Stimulated activated CD4-positive, alpha-beta T cell treated with anti-CD3 and anti-CD28 coated beads, Interleukin-2, amount 100 ng/mL, for 24 hours (primary cell): ENCODE measurements at places on chromosomes 4 and X.
A peak's percentile ranks its signal among the peaks of the same experiment; 100 is the strongest.

DNA sequence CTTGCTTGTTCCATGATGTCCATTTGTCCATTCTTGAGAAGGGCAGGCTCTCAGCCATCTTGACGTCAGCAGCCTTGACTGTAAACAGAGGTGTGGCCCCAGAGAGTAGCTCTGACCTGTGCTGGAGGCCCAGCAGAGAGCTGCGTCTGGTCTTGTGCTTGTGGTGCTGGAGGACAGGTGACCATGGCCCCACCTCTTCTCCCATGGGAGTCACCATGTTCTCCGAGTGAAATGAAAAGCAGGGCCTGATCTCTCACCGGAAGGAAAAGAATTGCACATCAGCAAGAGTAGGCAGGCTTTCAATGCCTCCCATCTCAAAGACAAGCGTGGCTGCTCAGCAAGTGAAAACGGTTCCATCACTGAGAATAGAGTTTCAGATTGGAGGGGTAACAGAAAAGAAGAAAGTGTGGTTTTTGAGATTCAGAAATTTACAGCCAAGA, 11.5 kb downstream of the PARM1 start:
- DNase-seq, result no peak

GRCh38 chr4:48290146-48290772, 20.6 kb upstream of the TEC start:
- DNase-seq, result peak; percentile 31

DNA sequence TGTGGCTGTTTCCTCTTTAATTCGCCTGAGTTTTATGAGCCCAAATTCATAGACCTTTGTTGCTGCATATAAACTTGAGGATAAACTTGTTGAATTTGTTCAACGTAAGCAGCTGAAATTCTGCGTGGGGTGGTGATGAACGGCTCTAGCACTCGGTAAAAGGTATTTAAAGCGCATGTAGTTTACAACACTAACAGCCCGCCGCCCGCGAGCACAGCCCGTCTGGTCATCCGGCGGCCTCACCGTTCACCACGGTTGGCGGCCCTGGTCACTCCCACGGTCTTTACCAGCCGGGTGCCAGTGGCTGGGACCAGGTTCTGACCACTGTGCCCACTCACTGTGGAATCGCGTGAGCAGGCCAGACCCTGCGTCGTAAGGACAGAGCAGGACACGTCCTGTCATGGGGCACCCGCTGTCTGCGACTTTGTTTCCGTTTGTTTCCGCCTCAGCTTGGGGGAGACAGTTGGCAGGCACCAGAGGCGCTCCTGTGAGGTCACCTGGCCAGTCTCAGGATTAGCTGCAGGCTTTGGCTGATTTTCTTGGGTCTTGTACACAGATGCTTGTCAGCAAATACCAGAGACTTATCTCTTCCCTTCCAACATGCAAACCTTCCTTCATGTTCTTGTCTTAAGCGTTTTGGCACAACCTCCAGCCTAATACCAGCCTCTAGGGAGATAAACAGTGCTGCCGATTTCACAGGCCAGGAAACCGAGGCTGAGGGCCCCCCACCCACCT, 36.8 kb upstream of the SPON2 start:
- DNase-seq, result no peak

GRCh38 chr4:159190651-159191050, 87.8 kb downstream of the RAPGEF2 start:
- DNase-seq, result no peak

DNA sequence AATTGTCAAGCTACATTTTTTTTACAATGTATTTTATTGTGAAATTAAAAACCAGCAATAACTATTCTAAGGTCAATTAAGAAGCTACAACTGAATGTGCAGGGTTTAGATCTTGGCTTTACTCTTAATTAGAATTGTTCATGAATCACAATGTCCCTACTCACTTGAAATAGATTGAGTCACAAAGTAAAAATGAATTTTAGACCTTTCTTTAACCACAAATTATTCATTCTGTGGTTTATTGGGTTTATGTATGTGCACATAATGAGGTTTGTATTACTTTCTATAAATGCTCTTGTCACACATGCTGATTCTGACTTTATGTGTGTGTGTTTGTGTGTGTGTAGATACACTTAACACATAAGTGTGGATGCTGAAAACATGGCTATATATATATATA, 647.0 kb upstream of the AADAT start:
- no peak for DNase-seq

DNA sequence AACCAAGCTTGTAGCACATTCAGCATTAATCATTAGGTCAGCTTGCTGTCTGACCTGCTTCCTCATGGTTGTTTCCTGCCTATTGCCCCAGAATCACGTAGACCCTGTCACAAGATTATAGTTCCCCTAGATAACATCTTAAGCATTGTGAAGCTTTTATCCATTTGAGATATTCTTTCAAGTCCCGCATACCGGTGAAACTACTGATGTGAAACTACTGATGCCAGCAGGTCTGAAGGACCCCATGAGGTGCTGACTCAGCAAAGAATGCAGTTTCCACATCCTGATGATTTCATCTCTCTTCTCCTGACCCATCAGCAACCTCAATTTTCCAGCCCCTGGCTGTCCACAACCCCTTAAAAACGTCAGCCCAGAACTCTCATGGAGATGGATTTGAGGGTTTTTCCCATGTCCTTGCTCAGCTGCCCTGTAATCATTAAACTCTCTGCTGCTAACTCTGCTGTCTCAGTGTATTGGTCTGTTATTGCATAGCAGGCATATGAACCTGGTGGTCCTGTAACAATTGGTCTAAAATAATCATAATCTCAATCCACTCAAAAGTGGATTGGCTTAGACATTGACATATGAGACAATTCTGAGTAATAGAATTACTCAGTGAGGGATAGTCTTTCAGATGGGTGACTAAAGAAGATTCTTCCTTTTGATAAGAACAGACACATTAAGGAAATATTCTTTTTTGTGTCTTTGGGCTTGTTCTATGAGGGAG, 26.3 kb upstream of the UBA6 start:
- DNase-seq, result no peak

DNA sequence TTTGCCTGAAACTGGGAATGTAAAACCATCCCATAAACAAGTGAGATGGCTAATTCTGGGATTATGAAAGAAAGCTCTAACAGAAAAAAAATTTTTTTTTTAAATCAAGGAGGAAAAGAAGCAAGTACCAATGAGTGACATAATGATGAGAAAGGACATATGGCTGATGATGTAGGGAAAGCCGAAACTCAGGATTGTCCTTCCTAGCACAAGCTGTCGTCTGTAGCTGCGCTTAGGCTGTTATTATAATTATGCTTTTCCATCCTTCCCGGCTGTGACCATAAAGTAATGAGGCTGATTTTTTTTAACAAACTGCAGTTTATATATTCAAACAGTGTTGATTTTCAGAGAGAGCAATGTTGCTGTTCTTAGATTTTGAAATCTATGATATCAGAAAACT, 209.8 kb upstream of the NOCT start:
- DNase-seq, result no peak

DNA sequence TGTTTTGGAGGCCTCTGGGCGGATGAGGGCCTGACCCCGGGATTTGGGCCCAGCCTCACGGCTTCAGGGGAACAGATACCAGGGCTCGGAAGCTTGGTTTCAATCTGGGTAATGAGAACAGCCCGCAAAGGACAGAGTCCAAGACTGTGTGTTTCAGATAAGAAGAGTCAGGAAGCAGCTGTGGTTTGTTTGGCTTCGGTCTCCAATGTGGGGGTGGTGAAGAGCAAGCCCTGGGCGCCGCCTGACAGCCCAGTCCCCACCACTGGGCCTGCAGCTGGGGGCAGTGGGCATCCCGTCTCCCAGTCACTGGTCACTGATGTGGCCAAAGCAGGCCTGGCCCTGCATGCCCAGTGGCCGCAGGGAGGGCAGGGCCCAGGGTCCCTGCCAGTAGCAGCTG, 9.1 kb downstream of the WFS1 start:
- DNase-seq, result peak; percentile 2

GRCh38 chrX:41688835-41689234, at the start of gene GPR34:
TSS of gene GPR34 (plus strand) at chrX:41688973. CDS start at chrX:41695634, 6,661 bp downstream.
- no peak for DNase-seq

- no peak for DNase-seq
These were observed 36.7 kb upstream of the NEUROG2 start for GRCh38 chr4:112552668-112553067.

- DNase-seq, result no peak
These were observed 13.3 kb downstream of the UBA6 start for GRCh38 chr4:67687636-67688035.

GRCh38 chr4:37733240-37733867, 47.2 kb upstream of the RELL1 start:
- no peak for DNase-seq

DNA sequence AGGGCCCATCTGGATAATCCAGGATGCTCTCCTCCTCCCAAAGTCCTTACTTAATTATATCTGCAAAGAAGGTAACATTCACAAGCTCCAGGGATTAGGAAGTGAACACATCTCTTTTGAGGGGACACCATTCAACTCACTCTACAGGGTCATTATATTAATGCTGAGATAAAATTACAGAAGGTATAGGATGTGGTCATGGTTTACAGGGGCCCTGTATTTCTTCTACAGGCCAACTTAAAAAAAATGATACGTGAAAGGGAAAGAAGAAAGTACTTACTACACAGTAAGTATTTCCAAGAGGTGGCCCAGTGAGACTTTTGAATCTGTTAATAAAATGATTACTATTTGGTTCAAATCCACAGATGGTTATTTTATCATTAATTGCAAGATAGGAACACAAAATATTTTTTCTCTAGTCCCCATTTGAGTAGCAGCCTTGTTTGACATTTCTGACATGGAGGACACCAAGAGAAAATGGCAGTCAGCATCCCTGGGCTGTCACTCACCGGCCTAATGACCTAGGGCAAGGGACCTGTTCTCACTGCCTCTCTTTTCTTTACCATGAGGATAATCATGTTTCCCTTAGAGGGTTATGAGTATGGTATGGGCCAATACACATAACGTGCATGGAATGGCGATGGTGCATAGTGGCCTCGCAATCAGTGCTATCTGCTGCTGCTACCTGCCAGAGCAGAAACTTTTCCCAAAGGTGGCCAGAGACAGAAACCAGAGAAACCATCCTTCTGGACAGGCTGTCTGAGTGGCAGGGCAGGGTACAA, 140.5 kb downstream of the PTTG2 start:
- no peak for DNase-seq

DNA sequence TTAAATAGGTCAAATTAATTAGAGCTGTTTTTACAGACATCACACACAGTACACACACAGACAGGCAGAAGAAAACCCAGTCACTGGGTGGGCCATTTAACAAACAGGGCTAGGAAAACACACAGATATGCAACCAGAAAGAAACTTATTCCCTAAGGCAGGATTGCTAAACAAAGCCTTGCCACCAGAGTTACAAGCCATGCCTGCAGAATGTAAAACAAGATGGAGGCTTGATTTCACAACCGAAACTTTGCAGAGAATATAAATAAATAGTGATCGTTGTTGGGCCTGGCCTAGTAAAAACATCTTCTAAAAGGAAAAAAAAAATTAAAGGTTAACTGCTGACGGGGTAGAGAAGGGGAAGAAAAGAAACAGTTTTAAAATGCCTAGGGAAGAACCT, 212.3 kb downstream of the NAP1L3 start:
- DNase-seq, result no peak

GRCh38 chrX:97854086-97854485, 970.4 kb downstream of the RPA4 start:
- no peak for DNase-seq

GRCh38 chrX:86178906-86179305, 30.7 kb downstream of the DACH2 start:
- no peak for DNase-seq

DNA sequence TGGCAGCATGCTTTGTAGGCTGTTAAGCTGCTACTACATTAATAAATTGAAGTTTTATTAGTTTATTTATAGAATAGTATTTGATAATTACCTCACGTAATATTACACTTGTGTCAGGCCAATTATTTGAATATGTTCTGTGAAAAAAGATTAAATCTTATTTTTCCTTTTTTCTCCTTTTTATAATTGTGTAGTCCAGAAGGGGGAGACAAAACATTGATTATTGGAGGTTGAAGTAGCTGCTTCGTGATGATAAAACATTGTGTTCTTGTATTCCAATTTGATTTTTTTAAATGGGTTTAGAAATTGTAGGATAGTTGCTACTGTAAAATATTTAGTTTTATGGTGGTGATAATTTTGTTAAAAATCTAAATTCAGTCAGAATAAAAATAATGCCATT, 85.7 kb downstream of the DIAPH2 start:
- no peak for DNase-seq

- DNase-seq, result no peak
These were observed 133.8 kb downstream of the ADAM29 start for GRCh38 chr4:175051974-175052373.

DNA sequence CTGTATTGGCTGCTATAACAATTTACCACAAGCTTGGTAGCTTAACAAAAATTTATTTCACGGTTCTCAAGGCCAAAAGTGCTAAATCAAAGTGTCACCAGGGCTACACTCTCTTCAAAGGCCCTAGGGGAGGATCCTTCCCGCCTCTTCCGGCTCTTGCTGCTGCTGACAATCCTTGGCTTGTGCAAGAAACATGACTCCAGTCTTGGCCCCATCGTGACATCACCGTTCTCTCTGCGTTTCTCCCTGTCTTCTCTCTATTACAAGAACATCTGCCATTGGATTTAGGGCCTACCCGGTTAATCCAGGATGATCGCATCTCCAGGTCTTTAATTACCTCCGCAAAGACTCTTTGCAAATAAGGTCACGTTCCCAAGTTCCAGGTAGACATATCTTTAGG, 10.4 kb upstream of the CLCN4 start:
- no peak for DNase-seq

- DNase-seq, result peak; percentile 30
These were observed 1.4 kb downstream of the NDNF start for GRCh38 chr4:121070696-121071639.

DNA sequence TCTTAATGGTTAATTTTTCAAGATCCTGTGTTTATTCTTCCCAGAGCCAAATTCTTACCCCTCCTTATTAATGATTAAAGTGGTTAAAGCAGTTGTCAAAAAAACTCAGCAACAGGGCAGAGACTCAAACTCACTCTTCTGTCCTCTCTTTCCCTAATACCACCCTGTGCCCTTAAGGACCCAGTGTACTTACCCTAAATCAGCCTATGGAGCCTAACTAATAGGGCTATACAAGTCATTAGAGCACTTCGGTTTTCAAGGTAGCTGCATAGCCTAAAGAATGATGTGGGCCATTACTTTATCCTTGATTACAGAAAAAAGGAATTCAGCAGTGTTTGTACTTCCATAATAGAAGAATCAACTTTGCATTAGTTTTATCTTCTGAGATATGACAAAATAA, 216.3 kb downstream of the KCTD8 start:
- DNase-seq, result no peak

DNA sequence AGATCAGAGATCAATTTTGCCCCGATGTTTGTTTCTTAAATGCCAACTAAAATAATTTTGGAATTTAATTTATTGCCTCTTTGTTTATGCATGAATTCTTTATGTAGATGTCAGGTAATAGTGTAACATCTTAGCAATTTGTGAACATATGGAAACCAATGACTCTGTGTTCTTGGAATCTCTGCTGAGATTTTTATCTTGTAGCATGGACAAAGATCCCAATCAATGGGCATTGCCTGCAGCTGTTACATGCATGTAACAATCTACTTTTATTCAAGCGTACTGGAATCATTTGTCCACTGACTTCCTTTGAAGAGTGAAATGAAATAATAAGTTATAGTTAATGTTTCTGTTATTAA, 61.6 kb upstream of the ARSJ start:
- no peak for DNase-seq

- DNase-seq, result no peak
These were observed 9.5 kb upstream of the CENPE start for GRCh38 chr4:103207673-103208072.

- no peak for DNase-seq
These were observed 13.9 kb downstream of the PPP2R2C start for GRCh38 chr4:6458528-6458927.
